GM23248 (cell line): ENCODE measurements at places on chromosomes 1 and 21. TPM values are rescaled to one million over a fixed set of nuclear protein-coding genes. Genes with fewer than 3 reads are reported as not detected.

INPP5B gene
- 24.4 and 34.3 TPM in 2 replicates for total RNA-seq

GJA9 gene
- total RNA-seq: 0.11 TPM in 1 of 2 replicates, not detected in the other

GRCh38 chr1:226063224-226063976 is 884 bp downstream of the H3-3A start:
- peak; percentile 74 for DNase-seq

DNA sequence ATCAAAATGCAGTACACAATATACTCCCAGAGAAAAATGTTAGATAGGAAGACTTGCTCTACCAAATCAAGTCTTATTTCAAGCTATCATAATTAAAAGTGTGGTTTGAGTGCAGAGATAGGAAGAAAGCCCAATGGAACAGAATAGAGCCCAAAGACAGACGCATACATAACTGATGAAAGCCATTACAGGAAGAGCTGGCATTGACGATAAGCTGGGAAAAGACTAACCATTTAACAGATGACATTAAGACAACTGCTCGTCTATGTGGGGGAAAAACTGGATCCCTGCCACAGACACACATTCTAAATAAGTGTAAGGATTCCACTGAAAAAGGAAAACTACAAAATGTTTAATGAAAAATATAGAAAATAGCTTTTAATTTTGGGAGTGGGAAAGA is 85.5 kb downstream of the NGF start:
- DNase-seq: no peak

DNA sequence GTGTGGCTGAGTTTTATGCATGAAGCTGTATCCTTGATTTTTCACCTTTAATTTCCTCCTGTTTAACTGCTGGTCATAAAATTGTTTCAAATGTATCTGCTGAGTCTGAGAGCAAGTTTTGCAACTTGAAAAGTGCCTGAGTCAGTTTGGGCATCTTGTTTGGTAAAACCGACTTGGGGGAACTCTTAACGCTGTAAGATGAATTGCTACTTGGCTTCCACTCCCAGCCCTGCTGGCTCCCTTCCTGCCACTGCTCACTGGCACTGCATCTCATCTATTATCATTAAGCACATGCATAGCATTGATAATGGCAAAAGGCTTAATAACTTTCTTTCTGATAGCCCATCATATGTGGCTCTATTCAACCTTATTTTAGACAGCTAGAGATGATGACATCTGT is 35.7 kb upstream of the FAM78B start:
- no peak for DNase-seq

DNA sequence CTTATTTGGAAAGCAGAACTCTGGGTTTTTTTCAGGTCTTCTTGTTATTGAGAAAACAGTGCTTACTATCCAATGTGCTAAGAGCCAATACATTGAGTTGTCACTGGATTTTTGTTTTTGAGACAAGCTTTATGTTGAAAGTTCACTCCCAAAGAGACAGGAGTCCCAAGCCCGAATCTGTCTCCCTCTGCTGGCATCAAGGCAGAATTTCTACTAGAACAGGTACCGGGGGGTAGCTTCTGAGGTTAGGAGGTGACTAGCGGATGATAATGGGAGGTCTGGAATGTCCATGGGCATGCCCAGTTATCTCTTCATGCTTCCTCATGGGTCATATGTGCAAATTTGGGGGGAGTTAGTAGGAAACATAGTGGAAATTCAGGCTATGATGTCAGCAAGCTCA is 25.1 kb downstream of the ZNF124 start:
- DNase-seq: no peak
